Stimulated activated CD4-positive, alpha-beta T cell treated with anti-CD3 and anti-CD28 coated beads, Interleukin-4, amount 100 ng/mL, for 48 hours (primary cell): ENCODE measurements at places on chromosomes 5 and 9.

DNA sequence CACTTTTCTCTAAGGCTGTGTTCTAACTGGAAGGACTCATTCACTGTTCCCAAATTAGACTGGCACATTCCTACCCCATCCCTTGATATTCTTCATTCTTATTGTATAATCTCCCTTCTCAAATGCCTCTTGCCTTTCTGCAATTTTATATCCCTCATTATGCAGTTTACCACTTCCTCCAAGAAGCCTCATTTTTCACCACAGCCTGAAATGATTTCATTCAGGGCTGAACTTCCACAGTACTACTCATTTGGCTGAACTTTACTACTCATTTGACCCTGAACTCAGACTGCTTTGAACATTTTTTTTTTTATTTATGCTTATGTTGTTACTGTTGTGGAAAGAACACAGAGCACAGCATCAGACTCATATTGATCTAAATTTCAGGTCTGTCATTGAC, 32.7 kb downstream of the GRIA1 start:
- no peak for DNase-seq

DNA sequence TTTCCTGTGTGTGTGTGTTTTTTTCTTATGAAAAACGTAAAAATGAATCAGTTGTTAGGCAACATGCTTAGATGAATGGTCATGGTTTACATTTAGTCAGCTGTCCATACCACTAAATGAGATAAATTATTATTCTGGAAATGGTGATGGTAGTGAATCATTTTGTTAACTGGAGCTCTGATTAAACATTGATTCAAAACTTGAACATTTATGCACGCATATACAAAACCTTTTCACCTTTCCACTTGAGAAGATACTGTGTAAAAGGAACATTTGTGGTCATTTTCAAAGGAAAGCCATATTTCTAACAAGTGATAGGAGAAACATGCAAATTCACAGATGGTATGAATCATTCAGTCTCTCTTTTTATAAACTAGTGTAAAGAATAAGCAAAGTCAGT, 162.0 kb downstream of the SLC25A46 start:
- no peak for DNase-seq

DNA sequence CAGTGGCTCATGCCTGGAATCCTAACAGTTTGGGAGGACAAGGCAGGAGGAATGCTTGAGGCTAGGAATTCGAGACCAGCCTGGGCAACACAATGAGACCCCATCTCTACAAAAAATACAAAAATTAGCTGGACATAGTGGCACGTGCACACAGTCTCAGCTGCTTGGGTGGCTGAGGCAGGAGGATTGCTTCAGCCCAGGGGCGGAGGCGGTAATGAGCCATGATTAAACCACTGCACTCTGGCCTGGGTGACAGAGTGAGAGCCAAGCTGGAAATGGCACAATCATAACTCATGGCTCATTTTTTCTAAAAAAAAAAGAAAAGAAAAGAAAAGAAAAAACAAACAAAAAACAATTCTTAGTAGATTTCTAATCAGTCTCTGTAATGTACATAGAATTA, 446.2 kb downstream of the ELAVL2 start:
- no peak for DNase-seq

GRCh38 chr9:16718952-16719351, 151.5 kb downstream of the BNC2 start:
- DNase-seq, result no peak

DNA sequence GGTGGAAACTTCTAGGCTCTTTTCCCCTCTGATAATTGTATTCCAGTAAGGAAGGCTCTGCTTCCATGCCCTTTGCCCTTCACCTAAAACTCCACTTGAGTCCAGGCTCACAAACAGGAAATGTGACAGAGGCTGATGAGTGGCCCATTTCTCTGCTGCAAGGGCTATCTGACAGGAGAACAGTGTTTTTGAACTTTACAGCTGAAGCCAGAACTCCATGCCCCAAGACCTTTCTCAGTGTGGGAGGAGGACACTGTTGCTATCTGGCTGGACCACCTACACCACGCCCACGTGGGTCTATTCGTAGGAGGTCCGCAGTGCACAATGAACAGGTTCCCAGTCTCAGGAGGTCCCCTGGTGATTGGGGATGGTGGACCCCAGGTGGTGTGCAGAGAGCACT, 13.6 kb downstream of the GGTA1 start:
- no peak for DNase-seq

DNA sequence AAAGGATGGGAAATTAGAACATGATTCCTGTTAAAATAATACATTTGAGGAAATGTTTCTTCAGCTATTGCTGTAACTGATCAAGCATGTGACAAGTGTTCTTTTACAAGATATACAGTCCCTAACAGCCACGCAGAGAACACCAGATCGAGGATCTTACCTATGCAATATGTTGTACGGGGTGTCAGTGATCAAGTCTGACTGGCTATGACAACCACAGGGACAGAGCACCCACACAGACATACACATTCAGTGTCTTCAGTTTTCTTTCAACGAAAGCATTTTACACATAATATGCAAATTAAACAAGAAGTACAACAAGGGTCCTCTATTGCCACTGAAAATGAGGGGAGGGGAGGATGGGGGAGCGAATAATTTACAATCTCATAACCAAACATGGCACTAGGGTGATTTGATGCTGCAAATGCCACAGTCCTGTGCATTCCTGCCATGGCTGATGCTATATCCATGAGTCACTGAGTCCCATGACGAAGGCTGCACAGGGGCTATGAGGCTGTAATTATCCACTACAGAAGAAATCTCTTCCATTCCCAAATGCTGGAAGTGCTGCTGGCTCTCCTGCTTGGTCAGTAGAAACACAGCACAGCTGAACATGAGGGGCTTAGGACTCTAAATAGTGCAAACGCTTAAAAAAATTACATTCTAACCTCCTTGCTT, 118.2 kb downstream of the KLHL3 start:
- no peak for DNase-seq

DNA sequence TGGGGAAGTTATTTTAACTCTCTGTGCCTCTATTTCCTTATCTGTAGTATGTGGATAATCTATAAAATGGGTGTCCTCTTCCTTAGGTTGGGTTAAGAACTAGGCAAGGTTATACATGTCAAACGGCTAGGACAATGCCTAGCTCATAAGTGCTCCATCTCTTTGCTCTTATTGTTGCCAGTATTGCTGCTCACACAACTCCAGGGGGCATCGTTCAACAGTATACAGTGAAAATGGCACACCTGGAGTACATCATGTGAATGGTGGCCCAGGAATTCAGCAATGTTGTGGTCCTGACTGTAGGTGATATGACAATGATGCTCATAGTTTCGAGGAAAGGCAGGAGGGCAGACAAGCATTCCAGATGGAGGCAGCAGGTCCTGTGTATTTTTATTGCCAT, 30.1 kb downstream of the SLIT3 start:
- DNase-seq, result no peak

GRCh38 chr5:163565931-163566608, 60.7 kb downstream of the MAT2B start:
- no peak for DNase-seq

- DNase-seq, result no peak
These were observed 10.0 kb upstream of the PLK2 start for GRCh38 chr5:58469896-58470295.

DNA sequence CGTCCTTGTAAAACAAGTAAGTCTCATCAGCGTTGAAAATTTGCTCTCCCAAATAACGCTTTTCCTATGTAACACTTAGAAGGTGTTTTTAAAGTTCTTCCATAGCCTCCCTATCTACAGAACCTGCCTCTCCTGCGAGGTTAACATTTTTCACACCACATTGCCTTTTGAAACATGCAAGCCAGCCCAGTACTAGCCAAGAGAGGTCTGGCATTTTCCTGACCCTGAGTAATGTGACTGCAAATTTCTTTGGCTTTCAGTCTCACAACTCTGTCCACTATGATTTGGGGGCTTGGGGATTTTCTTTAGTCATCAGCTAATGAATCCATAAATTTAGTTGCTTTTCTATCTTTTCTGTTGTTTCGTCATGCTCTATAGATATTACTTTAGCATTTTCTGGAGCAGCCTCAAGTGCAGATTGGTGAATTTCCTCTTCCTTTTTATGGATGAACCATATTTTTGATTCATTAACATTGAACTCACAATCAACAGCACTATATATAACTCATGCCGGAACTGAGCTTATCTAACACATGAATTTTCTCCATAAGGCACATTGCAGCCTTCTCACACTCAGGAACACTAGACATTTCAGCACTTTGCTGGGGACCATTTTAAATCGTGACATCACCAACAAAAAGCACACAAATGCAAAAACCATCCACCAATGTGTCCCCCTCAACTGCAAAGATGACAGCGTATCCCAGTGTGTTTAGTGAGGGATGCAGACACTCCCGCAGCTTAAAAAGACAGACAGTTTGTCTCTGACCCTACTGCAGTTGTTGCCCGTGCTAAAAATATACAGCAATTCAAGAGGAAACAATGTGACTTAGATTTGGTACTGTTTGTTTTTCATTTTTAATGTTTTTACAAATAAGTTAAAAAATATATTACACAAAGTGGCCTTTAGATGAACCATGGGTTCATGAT, 77.2 kb upstream of the SPATA31C2 start:
- DNase-seq, result no peak

DNA sequence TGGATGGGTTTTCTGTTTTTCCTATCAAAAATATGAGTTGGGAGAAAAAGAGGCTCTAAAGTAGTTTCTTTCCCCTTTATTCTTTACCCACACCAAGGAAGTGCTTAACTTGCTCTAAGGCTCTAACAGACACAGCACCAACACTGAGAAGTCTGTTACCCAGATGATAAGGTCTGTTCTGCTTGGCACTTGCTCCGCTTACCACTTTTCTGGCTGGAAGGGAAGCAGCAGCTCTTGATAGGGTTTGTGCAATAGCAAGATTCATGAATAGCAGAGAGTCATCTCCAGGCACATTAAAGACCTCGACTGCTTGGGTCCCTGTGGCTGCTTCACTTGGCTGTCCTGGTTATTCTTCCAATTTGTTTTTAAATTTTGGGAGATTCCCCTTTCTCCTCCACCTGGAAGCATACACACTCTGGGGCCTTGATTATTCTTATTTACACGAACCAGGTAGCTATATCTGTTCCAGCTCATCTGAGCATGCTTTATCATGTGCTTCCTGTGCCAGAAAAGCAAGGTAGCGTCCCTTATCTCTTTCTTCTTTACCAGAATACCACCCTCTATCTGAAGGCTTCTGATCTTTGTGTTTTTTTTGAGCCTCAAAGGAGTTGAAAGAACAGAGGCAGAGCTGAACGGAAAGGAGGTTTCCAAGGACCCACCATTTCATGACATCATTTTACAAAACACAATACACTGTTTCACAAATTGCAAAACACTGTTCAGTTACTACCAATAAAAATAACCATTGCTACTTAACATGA, 24.8 kb downstream of the PPP3R2 start:
- DNase-seq, result no peak

DNA sequence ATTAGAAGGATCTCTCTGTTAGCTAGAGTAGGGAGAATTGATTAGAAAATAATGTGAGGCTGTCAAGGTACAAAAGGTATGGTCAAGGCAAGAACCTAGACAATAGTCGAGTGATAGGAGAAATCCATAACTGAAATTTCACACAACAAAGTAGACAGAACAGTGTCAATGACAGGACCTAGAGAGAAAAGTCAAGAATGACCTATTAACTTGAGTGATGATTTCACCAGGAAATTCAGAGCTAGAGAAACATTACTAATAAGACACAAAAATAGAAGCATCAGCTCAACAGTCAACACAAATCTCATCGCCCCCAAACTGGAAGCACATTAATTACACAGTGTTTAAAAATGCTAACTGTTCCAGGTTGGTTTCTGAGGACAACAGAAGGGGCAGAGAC, 532.4 kb downstream of the CDH10 start:
- DNase-seq, result no peak

DNA sequence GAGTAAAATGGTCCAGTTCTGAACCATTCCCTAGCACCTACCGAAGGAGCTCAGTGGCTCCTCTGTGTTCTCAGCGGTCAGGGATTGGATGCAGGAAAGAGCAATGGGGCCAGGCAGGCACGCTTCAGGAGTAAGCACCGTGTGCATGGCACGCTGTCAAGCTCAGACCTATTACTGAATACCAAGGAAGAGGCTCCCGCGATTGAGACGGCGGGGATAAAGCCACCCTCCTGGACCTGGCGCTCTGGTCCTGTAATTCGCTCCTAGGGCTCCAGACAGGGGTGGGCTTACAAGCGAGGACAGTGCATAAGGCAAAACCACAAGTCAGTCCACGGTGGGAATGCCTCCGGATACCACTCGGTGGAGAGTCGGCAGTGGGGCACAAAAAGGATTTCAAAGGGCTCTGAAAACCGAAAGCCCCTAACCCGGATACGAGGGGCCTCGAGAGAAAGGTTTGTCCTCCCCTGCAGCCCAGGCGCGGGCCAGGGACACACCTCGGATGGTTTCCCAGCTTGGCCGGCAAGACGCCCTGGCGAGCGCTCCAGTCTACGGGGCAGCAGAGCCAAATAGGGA, 988 bp downstream of the OXCT1 start:
- no peak for DNase-seq

GRCh38 chr5:148708854-148709253, 54.5 kb upstream of the HTR4 start:
- peak; percentile 10 for DNase-seq

DNA sequence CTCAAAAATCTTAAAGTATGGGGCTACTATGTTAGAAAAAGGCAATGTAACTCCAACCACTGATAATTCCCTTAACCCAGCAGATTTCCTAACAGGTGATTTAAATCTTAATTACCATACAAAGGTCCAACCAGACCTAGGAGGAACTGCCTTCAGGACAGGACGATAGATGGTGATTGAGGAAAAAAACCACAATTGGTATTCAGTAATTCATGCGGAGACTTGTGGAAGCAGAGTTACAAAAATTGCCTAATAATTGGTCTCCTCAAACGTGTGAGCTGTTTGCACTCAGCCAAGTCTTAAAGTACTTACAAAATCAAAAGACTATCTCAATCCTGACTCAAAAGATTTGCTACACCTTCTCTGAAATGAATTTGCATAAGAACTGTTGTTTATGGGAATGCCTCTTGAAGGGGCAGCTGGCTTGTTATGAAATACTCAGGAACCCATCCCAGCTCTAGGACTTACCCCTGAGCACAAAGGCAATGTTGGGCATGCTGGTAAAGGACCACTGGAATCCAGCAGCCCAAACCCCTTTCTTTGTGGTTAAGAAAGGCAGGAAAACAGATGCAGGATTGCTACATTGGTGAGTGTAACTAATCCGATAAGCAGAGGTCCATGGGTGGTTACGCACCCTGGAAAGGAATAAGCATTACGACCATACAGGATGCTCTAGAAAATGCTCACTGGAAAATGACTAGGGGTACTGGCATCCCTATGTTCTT, 26.7 kb upstream of the EPB41L4A start:
- no peak for DNase-seq
